ENCODE measurements at places on chromosomes 6 and 20. TPM values are rescaled to one million over a fixed set of nuclear protein-coding genes. Genes with fewer than 3 reads are reported as not detected.

KHDRBS2 gene
- total RNA-seq, result not detected

WFDC12 gene
- not detected for total RNA-seq

GRCh38 chr6:37934276-37934675 is 114.7 kb downstream of the ZFAND3 start:
- no peak for DNase-seq

DNA sequence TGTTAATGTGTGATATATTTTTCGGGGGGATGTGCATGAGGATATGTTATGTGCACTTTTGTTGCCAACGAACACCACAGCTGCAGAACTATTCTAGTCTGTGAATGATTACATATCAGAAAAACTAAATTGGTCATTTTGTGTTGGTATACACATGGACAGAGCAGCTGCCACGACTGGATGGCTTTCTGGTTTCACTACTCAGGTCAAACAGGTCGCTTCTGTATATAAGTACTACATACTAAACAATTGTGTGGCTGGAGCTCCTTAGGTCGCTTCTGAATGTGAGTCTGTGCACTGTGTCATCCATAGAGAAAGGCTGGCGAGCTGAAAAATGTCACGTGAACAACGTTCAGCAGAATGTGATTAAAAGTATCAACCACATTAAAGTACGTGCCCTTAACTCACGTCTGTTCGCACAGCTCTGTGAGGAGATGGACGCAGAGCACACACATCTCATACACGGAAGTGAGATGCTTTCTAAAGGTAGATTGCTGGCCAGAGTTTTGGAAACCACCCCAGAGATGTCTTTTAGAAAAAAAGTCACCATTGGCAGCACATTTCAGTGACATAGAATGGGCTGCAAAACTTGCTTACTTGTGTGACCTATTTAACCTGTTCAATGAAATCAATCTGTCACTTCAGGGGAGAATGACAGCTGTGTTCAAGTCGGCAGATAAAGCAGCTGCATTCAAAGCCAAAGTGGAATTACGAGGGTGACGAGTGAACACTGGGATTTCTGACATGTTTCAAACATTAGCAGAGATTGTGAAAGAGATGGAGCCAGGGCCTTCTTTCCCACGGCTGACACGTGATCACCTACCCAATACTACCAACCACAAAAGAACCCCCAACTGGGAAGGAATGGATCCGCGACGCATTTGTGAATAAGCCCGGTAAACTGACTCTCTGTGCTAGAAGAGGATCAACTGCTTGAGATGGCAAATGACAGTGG is 176.6 kb downstream of the PDE10A start:
- DNase-seq, result no peak

GRCh38 chr6:8108031-8108660 is 5.8 kb upstream of the EEF1E1 start:
- no peak for DNase-seq

Data from activated naive CD4-positive, alpha-beta T cell treated with anti-CD3 and anti-CD28 coated beads for 36 hours (primary cell).